ENCODE measurements at places on chromosomes 5 and 9.

DNA sequence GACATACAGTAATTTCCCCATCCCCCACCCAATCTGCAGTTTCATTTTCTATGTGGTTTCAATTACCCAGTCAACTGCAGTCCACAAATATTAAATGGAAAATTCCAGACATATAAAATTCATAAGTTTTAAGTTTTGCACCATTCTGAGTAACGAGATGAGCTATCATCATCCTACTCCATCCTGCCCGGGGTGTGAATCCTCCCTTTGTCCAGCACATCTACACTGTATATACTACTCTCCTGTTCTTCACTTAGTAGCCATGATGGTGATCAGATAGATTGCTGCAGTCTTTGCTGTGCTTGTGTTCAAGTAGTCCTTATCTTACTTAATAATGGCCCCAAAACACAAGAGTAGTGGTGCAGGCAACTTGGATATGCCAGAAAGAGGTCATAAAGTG, 11.3 kb downstream of the OXCT1 start:
- no peak for DNase-seq

DNA sequence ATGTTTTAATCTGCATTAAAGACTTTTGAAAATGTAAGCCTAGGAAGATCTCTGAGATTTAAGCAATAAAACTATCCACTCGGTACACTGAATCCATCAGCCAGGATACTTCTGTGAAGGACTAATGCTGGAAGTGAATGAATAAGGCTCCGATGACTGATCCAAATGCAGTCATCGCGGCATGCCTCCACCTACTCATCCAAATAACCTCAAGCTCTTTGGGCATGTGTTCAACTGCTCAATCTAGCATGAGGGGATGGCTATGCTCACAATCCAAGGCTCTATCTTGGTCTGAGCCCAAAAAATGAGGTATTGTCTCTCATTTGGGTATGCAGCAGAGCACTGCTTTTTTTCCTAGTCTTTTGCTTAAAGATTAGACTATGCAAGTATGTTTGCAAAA, 19.2 kb downstream of the MARCHF3 start:
- DNase-seq = no peak

DNA sequence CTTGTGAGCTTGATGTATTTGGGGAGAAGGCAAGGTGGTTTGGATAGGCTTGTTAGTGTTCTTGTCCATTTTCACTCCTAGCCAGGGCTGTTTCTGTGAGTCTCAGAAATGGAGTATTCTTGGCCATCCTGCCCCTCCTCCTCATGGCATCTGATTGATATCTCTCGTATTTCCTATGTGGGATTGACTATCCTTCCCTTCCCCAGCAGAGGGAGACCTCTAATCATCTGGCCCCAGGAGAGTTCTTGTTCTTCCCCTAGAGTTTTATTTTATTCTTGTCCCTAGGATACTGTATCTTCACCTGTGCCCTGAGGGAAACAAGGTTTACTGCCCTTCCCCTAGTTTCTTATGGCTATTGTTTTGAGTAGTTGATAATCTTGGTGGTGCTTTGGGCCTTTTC, 114.4 kb downstream of the VPS13A start:
- no peak for DNase-seq

- no peak for DNase-seq
These were observed 559.1 kb downstream of the CETN3 start for GRCh38 chr5:89850513-89850865.

- DNase-seq = no peak
These were observed 50.8 kb downstream of the RBM27 start for GRCh38 chr5:146254223-146254622.

- DNase-seq = no peak
These were observed 29.2 kb upstream of the GTF2H2C start for GRCh38 chr5:69530561-69531405.

DNA sequence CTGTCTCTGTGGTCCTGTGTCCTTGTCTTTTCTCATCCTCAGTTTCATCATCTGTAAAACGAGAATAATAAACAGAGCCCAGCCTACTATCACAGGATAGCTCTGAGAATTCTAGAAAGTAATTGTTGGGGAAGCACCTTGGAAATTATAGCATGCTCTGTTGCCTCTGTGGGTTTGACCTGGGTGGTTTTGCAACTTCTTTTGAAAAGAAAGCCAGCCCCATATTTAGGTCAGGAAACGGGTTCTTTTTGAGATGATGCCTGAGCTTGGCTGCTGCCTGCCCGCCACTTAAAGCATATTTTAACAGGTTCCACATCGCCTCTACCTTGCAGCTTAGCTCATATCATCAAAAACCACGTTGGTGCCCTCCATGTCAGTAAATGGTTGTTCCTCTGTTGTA, 111.1 kb downstream of the TLR4 start:
- DNase-seq = no peak

DNA sequence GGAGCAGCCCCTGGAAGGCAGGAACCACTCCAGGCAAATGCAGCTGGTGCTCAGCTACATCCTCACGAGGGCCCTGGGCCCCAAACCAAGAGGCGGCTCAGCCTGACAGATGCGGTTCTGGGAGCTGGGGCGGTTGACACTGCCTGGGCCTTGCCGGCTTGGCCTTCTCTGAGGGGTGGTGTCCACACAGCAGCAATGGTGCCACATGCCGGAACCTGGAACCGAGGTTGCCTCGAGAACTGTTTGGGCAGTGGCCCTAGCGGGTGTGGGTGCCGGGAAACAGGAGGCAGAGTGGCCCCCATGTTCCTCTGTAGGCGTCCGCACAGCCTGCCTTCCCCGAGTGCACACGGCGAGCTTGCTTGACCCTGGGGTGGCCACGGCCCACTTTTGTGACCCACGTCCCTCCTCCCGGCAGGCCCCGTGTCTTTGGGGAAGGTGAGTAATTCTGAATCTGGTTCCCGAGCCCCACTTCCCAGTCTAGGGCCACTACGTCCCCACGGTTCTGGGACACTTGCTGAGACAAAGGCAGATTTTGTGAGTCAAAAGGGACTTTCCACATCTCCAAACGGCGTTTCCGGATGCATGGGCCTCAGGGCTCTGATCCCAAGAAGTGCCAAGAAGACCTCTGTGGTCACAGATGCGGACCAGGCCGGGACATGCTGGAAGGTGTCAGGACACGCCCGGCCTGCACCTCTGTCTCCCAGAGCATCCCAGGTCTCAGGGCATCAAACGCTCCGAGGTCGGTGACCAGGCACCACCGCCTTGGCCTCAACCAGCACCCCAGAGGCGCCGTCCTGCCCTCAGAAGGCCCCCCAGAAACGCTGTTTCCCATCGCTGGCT, 27.7 kb upstream of the SLC12A7 start:
- no peak for DNase-seq

DNA sequence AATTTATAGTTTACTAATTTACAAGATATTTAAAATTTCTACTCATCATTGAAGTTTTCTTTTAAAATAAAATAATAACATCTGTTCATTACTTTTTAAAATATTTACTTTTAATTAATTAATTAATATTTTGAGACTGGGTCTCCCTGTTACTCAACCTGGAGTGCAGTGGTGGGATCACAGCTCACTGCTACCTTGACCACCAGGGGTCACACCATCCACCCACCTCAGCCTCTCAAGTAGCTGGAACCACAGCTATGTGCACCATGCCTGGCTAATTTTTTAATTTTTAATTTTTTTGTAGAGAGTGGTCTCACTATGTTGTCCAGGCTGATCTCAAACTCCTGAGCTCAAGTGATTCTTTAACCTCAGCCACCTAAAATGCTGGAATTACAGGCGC, 1013.6 kb downstream of the CDH9 start:
- no peak for DNase-seq

- no peak for DNase-seq
These were observed 4.4 kb upstream of the OR2S2 start for GRCh38 chr9:35962126-35962906.
